ENCODE measurements at places on chromosomes 11 and 22.

- no peak for DNase-seq
Observed at GRCh38 chr11:123235656-123236261, 40.7 kb upstream of the CLMP start.

GRCh38 chr22:17990147-17990546, 34.2 kb downstream of the MICAL3 start:
- DNase-seq = no peak

GRCh38 chr11:35458846-35459245, 39.5 kb upstream of the SLC1A2 start:
- no peak for DNase-seq

- no peak for DNase-seq
Observed at GRCh38 chr11:111549869-111550203, 9.3 kb downstream of the LAYN start.

DNA sequence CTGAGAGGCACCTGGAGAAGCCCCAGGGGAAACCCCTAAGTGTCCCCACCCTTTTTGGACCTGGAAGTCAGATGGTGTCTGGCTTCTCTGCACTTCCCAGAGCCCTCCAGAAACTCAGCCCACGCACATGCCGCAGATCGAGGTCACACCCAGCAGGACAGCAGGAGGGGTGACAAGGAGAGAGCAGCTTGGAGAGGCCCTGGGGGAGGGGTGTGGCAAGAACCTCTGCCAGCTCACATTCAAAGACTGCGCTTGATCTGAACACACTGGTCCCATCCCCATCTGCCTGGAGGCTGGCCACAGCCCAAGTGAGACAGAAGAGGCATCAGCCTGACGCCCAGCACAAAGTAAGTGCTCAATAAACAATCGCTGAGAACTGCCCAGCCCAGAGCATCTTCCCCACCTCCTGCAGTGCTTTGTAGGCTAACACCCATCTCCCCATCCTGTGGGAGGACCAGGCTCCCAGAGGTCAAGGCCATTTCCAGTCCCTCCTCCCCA, 21.4 kb downstream of the TMPRSS6 start:
- DNase-seq = no peak

DNA sequence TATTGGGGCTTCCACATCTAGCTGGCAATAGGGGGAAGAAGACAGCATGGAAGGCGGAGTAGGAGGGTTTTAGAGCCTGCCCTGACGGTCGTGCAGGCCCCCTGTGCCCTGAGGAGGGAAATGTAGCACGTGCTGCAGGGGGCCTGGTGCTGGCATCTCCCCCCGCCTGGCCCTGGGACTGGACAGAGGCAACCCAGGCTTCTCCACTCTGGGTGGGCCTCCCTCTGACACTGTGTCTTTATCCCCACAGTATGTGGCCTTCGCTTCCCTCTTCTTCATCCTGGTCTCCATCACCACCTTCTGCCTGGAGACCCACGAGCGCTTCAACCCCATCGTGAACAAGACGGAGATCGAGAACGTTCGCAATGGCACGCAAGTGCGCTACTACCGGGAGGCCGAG, 36.8 kb downstream of the KCNC1 start:
- no peak for DNase-seq

DNA sequence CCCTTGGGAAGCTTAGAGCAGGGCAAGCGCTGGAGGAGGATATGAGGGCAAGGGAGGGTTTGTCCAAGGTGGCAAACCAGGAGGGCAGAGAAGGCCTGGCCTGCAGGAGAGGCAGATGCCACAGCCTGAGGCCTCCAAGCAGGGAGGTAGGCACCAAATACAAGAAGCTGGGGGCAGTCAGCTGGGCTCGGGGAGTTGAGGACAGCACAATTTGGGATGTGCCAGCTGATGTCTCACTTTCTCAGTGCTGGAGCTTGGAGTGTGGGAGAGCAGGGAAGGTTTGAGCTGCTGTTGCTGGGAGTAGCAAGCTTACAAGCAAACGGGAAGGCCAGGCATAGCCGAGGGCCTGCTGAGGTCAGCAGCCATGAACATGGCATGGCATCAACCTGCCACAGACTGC, 4.0 kb downstream of the ZDHHC24 start:
- DNase-seq = no peak

DNA sequence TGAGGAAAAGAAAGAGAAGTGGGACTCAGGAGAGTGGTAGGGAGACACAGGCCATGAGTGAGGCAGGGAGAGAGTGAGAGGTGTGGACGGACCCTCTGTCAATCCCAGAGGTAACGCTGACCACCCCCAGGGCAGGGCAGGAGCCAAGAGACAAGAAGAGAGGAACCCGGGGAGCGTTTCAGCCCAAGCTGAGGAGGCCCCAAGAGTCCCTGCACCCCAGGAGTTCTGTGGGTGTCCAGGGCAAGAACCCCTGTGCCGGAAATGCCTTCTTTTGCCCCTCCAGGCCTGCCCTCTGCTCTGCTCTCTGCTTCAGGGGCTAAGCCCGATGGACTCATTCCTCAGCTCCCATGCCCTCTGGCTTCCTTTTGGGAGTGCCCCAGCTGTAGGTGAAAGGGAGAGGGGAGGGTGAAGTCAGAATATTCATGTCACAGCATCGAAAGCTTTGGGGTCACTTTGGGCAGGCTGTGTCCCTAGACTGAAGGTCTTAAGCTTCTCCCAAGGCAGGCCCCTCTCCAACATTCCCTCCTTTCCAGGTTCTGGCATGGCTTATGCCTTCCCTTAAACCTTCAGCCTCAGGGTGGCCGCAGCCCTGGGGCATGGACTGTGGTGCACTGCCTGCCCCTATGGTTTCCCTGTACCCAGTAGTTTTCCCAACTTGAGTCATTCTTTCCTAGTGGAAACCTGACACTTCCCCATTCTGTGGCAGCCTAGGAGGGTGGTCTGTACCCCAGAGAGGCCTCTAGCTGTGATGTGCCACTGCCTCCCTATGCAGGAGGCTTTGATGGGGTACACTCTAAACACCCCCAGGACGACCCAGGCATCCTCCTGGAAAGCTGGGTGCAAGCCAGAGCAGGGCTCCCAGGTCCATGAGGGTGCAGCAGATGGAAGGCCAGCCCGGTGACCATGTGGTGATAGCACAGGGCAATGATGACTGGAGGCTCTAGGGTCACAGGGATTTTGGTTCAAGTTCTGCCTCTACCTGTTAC, 27.1 kb downstream of the MYEOV start:
- no peak for DNase-seq

DNA sequence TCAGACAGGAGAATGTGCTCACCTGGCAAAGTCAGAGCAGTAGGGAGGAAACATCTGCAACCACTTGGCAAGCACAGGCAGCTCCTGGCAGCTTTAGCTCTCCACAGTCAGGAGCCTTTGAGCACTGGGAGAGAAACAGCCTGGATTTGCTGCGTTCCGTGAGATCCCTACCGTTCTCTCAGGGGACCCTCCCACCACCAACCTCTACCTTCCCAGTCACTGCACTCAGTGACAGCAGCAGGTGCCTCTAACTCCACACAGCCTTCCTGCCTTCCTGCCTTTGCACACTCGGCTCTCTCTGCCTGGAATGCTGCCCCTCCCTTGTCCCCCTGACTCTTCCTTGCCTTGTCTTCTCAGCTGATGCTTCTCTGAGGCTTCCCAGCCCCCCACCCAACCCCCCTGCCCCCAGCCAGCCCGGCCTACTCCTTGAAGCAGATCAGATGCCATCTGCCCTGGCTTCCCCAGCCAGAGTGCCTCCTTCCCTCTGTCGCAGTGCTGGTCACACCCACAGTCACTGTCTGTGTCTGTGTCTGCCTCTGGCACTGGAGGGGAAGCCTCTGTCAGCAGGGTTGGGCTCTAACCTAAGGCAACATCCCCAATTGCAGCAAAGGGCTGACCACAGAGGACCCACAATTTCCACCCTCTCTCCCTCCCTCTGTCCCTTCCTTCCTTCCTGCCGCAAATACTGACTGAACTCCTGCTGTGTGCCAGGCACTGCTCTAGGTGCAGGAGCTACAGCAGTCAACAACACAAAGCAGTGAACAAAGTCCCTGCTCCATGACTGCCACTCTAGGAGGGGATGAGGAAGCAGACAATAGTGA, 14.9 kb upstream of the TSKU start:
- peak; percentile 84 for DNase-seq

- DNase-seq = no peak
Observed at GRCh38 chr11:102874852-102875251, at the start of gene MMP12. Gene MMP12 (minus strand): TSS chr11:102874982. CDS start chr11:102874937, 45 bp downstream.

- DNase-seq = peak; percentile 23
Observed at GRCh38 chr11:131408025-131408640, 37.7 kb downstream of the NTM start.

- DNase-seq = no peak
Observed at GRCh38 chr11:75477614-75477935, 44.6 kb upstream of the KLHL35 start.

DNA sequence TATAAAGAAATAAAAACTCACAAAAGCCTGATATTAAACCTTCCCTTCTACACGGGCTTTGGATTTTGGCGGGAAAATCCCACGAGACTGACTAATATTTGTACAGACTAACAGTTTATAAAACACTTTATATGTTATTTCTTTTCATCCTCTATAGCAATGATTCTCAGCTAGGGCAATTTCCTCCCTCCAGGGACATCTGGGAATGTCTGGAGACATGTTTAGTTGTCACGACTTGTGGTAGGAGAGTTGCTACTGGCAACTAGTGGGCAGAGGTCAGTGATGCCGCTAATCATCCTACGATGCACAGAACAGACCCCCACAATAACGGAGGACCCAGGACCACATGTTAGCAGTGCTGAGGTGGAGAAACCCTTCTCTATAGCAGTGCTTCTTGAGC, 304.8 kb upstream of the PITPNB start:
- no peak for DNase-seq

DNA sequence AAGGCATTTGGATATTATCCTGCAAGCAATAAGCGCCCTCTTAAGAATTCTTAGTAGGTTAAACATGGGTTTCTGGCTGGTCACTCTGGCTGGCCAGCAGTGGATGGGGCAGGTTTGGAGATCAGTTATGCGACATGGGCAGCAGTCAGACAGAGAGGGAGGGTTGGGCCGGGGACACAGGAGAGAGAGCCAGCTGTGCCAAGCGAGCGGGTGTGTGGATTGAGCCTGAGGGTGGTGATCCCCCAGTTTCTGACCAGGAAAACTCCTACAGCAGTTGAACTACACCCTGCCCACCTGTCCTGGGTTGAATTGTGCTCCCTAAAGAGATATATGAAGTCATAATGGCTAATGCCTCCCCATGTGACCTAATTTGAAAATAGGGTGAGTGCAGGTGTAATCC, 671.2 kb downstream of the TBC1D22A start:
- DNase-seq = no peak

DNA sequence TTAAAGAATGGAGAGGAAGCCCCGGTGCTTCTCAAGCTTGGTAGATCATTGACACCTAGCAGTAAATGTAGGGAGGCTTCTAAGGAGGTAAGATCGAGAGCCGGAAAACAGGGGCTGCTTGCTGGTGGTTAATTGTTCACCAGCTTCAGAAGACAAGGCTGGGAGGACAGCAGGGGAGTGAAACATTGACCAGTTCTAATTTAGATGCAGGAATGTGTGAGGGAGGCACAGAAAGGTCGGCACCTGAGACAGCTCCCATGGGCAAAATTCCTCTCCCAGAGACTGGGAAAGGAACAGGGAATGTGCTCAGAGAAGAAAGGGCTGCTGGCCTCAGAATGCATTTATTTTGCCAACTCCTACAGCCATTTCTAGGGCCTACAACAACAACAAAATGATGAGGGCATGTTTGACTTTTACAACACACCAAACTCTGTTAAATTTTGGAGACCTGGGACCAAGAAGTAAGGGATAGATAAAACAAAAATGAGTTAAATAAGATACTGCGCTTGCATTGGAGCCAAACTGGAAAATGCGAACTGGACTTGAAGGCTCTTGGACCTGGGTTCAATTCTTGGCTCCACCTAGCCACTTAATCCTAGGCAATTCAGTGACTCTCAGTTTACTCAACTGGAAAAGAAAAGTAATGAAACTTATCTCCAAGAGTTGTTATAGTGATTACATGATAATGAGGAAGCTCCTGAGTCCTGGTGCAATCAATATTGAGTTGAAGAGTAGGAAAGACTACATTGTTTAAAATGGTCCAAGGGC, 31.0 kb downstream of the FZD4 start:
- no peak for DNase-seq

DNA sequence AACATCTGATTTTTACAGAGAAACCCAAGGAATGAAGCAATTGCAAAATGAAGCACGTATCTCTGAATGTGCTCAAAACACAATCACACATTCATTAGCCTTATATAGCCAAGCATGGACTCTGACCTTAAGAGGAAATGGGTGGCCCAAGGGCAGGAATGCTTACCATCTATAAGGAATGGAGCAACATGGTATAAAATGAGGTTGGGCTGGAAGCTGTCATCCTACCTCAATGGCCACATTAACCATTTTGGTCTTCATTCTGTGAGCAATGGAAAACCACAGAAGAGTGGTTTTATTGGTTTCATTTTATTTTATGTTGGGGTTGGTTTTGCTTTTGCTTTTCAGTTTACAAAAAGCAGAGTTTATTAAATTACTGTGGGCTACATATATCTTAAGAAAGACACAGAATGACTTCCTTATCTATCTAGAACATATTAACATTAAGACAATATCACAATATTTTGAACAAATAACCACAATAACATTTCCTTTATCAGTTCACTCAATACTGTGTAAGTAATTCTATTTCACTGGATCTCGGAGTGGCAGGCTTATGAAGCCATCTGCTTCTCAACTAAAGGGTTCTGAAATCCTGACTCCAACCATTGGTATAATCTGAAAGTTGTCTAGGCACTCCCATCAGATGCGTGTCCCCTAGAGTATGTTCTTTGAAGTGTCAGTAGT, 10.8 kb upstream of the MS4A13 start:
- DNase-seq = no peak

- no peak for DNase-seq
Observed at GRCh38 chr11:35142481-35143075, 3.6 kb downstream of the CD44 start.

- DNase-seq = no peak
Observed at GRCh38 chr22:30078320-30079311, 1.6 kb upstream of the HORMAD2 start.

- DNase-seq = no peak
Observed at GRCh38 chr11:114989536-114989935, 311.2 kb downstream of the NXPE2 start.

DNA sequence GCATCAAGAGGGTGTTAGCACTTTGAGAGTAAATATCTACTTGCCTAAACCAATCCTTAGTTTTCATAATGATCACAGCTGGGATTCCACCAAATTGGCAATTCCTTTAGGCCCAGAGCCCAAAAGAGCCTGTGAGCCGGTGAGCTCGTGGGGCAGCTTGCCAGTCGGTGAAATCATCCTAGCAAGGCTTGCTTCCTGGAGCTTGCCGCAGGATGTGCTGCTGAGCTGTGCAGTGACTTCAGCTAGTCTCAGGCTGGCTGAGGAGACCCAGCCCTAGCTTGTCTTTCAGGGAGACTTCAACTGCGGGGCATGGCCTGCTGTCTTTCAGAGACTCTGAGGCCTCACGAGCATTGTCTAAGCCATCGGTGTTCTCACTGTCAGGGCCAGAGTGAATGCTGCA, 73.6 kb upstream of the SUSD2 start:
- no peak for DNase-seq

DNA sequence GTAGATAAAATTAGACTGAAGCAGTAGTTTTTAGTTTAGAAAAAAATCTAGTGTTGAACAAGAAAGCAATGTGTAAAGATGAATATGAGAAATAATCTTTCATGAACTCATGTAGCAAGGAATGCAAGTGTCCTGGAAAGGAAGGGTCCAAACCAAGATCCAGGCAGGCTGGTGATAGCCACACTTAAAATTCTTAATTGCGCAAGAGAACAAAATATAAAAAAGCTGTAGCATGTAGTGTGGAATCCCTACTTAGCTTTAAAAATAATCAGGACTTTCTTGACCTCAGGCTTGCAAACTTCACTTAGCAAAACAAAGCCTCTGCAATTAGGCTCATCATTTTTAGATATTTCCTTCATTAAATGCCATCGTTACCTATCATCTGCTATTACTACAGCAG, 2186.1 kb upstream of the RAG2 start:
- DNase-seq = no peak

All from HL-60 (cell line).